Activated CD8-positive, alpha-beta T cell treated with anti-CD3 and anti-CD28 coated beads for 36 hours (primary cell): ENCODE measurements at places on chromosomes 7 and 10. TPM values are rescaled to one million over a fixed set of nuclear protein-coding genes. Genes with fewer than 3 reads are reported as not detected.
A peak's percentile ranks its signal among the peaks of the same experiment; 100 is the strongest.

DNA sequence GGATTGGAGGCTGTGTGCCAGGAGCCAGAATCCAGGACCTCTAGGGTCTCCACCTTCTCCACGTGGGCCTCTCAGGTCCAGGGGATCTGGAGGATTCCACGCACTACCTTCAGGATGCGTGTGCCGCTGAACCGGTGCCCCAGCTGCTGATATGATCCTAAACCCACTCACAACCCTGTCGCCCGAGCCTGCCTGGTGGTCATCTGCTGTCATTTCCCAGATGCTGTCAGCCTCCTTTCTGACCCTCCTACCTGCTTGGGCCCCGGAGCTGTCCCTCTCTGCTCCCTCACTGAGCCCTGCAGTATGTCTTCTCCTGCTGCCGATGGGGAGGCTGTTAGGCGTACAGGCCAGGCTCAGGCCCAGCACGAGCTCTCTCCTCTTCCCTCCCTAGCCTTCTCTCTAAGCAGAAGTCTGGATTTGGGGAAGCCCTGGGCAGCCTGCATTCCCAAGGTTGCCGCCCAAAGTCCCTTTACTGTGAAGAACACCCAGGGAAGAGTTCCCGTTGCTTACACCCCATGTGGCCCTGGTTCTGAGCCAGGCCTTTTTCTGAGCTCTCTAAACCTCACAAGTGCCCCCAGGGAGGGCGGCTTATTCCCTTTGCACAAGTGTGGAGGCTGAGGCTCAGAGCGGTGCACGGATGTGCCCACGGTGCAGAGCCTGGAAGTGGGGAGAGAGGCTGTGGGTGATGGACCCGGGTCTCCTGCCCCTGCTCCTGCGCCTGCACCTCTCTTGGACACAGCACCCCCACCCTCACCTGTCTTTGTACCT, 30.8 kb upstream of the ZNF488 start:
- H3K36me3 ChIP-seq: no peaks in the 10 kb centered on the region
- no peaks in the 10 kb centered on the region for H3K27me3 ChIP-seq
- no peak overlapping the region for H3K4me3 ChIP-seq
- H3K4me1 ChIP-seq: no peaks in the 10 kb centered on the region

The ARHGAP19 gene
- total RNA-seq: 42.3 TPM

The COL26A1 gene
- not detected for total RNA-seq

The COBL gene
- not detected for total RNA-seq

The GRM3 gene
- total RNA-seq: not detected

GRCh38 chr7:155163696-155164095, 93.6 kb downstream of the HTR5A start:
- no peaks in the 10 kb centered on the region for H3K4me1 ChIP-seq
- no peak overlapping the region for H3K27ac ChIP-seq
- H3K27me3 ChIP-seq: peaks cover 13% of the 10 kb centered on the region
- no peak for DNase-seq
- H3K4me3 ChIP-seq: no peak overlapping the region
- H3K36me3 ChIP-seq: no peaks in the 10 kb centered on the region

GRCh38 chr7:149284343-149284742, 22.3 kb downstream of the ZNF783 start:
- H3K4me1 ChIP-seq: peaks cover 32% of the 10 kb centered on the region
- no peaks in the 10 kb centered on the region for H3K27me3 ChIP-seq

- DNase-seq: peak; percentile 76
- peaks cover 8% of the 10 kb centered on the region for H3K4me1 ChIP-seq
- H3K36me3 ChIP-seq: no peaks in the 10 kb centered on the region
These were observed 9.9 kb downstream of the NYAP1 start for GRCh38 chr7:100493476-100494264.
